Activated CD4-positive, alpha-beta T cell treated with anti-CD3 and anti-CD28 coated beads, Interleukin-2, amount 50 U/mL, for 16 hours (primary cell): ENCODE measurements at places on chromosomes 3 and 15.

DNA sequence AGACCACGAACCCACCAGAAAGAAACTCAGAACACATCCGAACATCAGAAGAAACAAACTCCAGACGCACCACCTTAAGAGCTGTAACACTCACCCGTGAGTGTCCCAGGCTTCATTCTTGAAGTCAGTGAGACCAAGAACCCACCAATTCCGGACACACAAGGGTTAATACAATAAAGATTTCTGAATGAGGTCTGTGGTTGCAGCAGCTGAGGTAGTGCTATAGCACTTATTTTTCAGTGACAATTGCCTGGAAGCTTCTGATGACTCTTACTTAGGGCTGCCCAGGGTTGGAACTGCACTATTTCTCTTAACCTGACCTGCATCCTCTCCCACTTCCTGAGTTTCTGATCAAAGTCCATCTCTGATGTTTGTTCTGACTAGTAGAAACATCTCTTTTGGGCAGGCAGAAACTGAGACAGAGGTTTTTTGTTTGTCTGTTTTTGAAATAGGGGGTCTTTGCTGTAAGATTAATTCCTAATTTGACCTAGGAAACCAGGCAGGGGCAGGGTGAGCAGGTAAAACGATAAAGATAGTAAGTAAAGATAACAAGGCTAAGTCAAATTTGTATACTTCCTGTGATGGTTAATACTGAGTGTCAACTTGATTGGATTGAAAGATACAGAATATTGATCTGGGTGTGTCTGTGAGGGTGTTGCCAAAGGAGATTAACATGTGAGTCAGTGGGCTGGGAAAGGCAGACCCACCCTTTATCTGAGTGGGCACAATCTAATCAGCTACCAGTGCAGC lies 169.1 kb downstream of the GAP43 start:
- peak; percentile 51 for DNase-seq

- no peak for DNase-seq
Observed at GRCh38 chr3:160287666-160288065, 62.4 kb downstream of the C3orf80 start.

GRCh38 chr3:12420393-12420792 lies 63.9 kb upstream of the TSEN2 start:
- no peak for DNase-seq

DNA sequence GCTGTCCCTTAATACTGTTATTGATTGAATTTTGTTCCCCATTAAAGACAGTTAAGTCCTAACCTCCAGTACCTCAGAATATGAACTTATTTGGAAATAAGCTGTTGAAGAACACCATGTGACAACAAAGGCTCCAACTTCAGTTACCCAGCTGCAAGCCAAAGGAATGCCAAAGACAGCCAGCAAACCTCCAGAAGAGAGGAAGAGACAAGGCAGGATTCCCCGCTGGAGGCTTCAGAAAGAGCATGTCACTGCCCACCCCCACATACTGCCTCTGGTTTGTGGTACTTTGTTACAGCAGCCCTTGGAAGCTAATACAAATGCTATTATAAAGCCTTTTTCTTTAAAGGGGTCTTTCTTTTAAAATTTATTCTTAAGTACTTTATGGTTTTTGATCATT lies 18.4 kb upstream of the NEK10 start:
- no peak for DNase-seq

GRCh38 chr3:46667657-46668056 lies 25.8 kb downstream of the ALS2CL start:
- DNase-seq: no peak

GRCh38 chr3:130463221-130463620 lies 53.8 kb upstream of the COL6A6 start:
- DNase-seq: no peak

DNA sequence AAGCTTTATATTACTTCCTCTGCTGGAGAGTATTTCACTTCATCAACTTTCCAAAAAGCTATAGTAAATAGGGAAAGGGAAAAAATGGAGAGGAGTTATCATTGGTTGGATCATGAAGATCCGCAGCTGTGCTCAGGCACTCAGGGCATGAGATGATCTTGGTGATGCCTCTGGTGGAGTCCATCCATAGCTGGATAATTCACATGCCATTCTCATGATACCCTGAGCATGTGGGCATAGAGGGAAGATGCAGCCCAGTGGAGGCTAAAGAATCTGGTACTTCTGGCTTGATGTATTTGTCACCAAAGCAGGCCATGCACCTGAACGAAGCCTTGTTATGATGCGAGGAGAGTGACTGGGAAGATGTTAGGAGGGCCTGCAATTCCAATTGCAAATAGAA lies 150.2 kb downstream of the CHST2 start:
- DNase-seq: no peak

DNA sequence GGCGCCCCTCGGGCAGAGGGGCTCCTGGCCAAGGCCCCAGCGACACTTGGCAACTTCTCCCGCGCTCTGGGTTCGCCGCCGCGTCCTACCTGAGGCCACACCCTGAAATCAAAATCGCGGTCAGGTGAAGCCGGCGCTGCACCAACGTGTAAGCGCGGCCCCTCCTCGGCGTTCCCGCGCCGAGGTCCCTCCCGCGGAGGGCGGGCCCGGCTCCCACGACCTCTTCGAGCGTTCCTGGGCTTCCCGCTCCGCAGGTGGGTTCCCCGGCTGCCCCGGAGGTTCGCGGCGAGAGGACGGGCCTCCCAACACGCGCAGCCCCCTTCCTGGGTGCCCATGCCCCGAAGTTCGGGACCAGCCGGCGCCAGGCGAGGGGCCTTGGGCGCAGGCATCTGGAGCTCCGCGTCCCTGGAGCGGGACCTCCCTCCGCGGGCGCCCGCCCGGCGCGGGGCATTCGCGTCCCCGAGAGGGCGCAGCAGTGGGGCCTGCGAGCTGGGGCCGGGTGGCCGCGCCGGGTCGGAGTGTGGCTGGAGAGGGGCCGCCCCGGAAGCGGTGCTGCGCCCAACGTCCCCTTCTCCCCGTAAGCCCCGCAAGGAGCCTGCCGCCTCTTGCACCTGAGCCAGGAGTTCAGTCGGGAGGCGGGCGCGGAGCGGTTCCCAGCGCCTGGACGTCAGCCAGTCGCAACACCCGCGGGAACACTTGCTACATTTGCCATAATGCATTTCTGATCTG lies 13.7 kb downstream of the PAK6 start:
- DNase-seq: no peak

DNA sequence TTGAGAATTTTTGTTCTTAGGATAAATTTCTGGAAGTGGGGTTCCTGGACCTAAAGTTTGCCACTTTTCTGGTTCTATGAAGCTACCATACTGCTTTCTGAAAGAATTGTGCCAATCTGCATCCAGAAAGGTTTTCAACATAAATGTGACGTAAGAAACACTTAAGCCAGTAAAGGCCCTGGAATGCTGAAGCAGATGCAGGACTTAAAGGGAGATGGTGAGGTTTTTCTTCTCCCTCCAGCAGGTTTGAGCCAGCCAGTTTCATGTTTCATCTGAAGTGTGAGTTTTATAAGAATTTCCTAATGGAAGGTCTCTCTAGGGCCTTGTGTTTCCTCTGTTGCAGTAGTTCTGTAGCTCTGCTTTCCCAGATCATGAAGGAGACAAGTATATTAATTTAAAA lies 33.1 kb downstream of the ZNF592 start:
- no peak for DNase-seq

DNA sequence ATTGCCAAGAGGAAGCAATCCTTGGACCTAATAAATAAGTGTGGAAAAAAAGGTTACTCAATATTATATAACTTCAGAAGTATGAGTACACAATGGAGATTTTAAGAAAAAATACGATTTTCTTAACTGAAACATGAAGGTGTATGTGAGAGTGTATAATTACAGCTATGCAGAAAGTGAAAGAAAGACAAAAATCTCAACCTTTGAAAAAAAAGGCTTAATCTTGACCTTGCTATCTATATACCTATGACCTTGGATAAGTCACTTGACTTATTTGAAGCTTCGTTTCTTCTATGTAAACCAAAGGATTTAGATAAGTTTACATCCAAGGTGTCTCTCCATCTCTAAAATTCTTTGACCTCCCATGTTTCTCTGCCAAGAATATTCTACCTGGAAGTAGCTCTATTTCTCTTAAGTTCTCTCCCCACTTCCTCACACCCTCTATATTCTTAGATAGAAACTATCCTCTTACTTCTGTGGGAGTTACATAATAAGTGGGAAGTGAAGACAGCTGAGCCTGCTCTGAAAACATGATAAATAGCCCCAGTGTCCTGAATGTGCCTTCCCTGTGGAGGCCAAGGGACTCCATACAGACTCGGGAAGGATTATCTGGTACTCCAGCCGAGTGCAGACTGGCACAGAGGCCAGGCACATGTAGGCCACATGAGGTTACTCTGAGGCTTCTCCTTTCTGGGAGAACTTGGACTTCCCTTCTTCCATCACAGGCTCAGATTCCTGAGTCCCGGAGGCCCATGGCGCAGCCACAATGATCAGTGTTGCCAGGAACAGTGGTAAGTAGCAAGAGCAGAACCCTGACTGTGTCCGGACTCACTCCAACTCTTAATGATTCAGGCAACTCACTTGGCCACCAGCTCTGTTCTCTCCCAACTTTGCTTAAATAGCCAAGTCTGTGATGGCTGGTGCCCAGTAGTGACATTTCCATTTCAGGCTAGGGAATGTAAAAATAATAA lies 166.8 kb upstream of the COL8A1 start:
- DNase-seq: no peak

- no peak for DNase-seq
Observed at GRCh38 chr3:71415681-71416122, 167.8 kb downstream of the FOXP1 start.

- no peak for DNase-seq
Observed at GRCh38 chr3:87069971-87070370, 79.0 kb upstream of the VGLL3 start.

DNA sequence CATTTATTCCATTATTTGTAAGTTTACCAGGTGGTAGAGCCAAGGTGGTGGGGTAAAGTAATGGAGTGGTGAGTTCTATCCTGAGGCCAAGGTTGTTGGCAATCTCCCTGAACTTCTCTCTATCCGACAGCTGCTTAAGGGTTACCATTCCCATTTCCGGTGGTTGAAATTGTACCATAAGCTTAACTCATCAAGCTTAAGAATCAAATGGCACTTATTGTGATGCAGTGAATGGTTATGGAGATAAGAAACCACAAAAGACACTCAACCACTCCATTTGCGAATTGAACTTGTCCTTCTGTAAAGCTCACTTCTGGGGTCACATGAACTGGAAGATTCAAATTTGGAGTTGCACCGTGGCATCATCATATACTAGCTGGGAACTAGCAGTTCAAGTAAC lies 287.4 kb upstream of the SLCO3A1 start:
- DNase-seq: no peak

- no peak for DNase-seq
Observed at GRCh38 chr3:169094204-169094603, 569.3 kb downstream of the MECOM start.

GRCh38 chr3:142595581-142595950 lies 627 bp upstream of the PLS1 start:
- DNase-seq: no peak

GRCh38 chr3:16148783-16149182 lies 25.7 kb upstream of the GALNT15 start:
- no peak for DNase-seq

GRCh38 chr15:101499863-101500713 lies 10.6 kb upstream of the PCSK6 start:
- peak; percentile 81 for DNase-seq

DNA sequence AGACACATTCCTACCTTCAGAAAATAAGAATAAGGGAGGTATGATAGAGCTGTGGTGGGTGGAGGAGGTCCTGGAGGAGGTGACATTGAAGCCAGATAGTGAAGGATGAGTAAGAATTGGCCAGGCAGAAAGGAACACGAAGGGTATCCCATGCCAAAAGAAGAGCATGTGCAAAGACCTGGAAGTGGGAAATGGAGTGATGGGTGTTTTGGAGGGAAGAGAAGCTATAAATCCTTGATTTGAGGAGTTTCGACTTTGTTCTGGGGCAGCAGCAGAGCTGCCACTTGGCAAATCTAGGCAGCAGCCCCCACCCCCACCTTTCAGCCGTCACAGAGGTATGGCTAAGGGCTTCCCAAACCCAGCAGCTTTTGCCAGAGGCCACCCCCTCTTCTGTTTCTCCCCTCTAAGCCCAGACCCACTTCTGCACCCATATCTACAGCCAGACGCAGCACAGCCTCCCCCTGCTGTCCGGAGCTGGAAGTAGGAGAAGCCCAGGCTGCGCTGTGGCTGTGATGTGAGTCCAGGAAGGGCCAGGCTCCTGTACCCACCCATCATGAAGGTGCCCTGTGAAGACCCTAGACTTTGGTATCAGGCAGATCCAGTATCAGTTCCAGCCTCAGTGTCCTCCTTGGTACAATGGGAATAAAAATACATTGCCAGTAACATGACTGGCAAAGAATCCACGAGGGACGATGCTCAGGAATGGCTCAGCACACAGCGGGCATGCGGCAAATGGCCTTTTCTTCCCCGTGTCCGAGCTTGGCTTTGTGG lies 188.7 kb upstream of the LINGO1 start:
- DNase-seq: peak; percentile 46

GRCh38 chr3:90039994-90040393 lies 932.6 kb downstream of the EPHA3 start:
- no peak for DNase-seq

GRCh38 chr15:91970142-91970541 lies 116.6 kb downstream of the SLCO3A1 start:
- DNase-seq: no peak

GRCh38 chr3:29011441-29011840 lies 269.4 kb upstream of the RBMS3 start:
- no peak for DNase-seq

DNA sequence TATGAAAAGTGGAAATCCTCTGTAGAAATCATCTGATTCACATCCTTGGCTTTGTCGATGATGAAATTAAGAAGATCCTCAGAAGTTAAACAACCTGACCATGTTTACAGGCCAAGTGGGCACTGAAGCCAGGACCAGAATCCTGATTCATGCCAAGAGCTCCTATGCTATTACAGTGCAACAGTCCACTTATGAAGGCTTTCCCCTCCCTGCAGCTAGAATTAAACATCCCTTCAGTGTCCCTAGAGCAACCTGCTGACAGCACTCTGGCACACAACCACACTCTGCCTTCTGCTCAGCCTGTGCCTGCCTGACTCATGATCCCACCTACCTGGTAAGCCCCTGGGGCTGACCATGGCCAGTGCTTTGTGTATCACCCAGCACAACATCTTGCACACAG lies 33.8 kb downstream of the TXNRD3 start:
- DNase-seq: no peak

- no peak for DNase-seq
Observed at GRCh38 chr3:32660634-32661033, 24.4 kb upstream of the CNOT10 start.

DNA sequence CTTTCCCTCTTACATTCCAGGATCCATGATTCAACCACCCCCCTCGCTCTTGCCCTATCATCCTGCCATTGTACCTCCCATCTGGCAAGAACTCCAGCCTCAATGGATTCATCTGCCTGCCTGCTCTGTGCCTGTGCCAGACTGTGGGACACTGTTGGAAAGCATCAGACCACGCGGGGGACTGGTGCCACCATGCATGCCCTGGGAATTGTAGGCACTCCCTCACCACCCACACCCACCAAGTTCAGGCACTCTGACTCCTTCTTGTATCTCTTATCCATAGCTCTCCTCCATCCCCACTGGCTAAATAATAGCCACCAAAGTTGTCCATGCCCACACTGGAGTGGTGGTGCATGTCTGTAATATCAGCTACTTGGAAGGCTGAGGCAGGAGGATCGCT lies 143.8 kb downstream of the TPRA1 start:
- no peak for DNase-seq

- peak; percentile 32 for DNase-seq
Observed at GRCh38 chr15:98085003-98085639, 124.6 kb downstream of the ARRDC4 start.
